Stimulated activated naive B cell treated with anti-CD40 and anti-IgM and Interleukin-4, amounts not matched to agents 10 μg/mL and 1 μg/mL and 100 μg/mL, for 72 hours (primary cell): ENCODE measurements at places on chromosomes 11 and 22.

DNA sequence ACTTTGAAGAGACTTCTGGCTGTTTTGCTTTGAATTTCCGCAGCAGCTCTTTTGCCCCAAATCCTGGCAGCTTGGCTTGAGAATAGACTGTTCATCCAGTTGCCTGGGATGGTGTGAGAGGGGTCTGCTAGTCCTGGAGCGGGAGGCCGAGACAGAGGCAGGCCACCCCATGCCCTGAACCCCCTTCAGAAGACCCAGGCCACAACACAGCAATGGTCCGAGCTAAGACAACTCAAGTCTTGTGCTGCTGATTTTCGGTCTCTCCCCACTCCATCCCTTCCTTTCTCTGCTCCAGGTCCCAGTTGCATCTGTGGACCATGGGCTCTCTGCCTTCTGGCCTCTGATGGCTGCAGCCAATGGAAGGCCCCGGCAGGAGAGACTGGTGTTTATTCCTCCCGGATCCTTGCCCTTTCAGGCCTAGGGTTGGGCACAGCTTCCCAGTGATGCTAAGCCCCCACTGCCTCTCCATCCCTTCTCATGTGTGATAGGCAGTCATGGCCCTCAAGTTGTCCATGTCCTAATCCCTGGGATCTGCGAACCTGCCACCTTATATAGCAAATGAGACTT is 31.9 kb upstream of the TP53I11 start:
- no peaks in the 10 kb centered on the region for H3K36me3 ChIP-seq
- no peak for DNase-seq
- no peak overlapping the region for H3K27ac ChIP-seq
- no peak overlapping the region for H3K4me3 ChIP-seq
- no peaks in the 10 kb centered on the region for H3K27me3 ChIP-seq

GRCh38 chr11:102577182-102577581 is 46.6 kb upstream of the MMP7 start:
- H3K27ac ChIP-seq: peak overlapping the region; percentile 72
- no peak for DNase-seq
- no peaks in the 10 kb centered on the region for H3K27me3 ChIP-seq
- H3K4me1 ChIP-seq: peaks cover 27% of the 10 kb centered on the region

DNA sequence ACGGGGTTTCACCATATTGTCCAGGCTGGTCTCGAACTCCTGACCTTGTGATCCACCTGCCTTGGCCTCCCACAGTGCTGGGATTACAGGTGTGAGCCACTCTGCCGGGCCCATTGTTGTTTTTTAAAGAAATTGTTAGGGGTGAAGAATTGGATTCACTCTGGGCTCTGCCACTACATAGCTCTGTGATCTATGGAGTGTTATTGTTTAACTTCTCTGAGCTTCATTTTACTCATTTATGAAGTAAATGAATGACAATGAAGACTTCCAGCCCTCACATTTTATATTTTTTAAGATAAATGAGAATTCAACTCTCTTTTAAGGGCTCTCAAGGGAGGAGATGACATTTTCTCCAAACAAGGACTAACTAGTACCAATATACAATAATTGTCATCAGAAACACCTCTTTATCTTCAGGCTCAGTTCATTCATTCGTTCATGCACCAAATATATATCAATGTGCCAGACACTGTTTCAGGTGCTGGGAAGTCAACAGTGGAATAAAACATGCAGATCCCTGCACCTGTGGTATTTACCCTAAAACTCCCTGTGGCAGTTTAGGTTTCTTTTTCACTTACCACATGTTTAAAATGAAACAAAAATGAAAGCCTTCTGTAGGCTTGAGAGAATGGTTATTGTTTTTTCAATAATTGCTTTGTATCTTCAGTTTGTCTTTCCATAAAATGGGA is 23.5 kb upstream of the GRAMD1B start:
- no peak overlapping the region for H3K4me3 ChIP-seq
- peaks cover 6% of the 10 kb centered on the region for H3K27me3 ChIP-seq
- H3K27ac ChIP-seq: no peak overlapping the region
- no peak for DNase-seq
- no peaks in the 10 kb centered on the region for H3K36me3 ChIP-seq

GRCh38 chr11:33258631-33259205 is 1.5 kb downstream of the HIPK3 start:
- peak overlapping the region; percentile 99 for H3K27ac ChIP-seq
- DNase-seq: peak; percentile 17
- H3K4me1 ChIP-seq: peaks cover 45% of the 10 kb centered on the region
- H3K27me3 ChIP-seq: no peaks in the 10 kb centered on the region
- peaks cover 6% of the 10 kb centered on the region for H3K36me3 ChIP-seq

DNA sequence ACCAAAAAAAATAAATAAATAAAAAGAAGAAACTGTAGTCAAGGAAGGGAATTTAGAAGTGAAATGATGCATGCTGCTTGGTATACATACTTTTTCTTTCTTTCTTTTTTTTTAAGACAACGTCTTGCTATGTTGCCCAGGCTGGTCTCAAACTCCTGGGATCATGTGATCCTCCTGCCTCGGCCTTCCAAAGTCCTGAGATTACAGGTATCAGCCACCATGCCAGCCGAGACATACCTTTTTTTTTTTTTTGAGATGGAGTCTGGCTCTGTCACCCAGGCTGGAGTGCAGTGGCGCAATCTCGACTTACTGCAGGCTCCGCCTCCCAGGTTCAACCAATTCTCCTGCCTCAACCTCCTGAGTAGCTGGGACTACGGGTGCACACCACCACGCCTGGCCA is 21.7 kb upstream of the ARRB1 start:
- peaks cover 5% of the 10 kb centered on the region for H3K27me3 ChIP-seq
- peaks cover 4% of the 10 kb centered on the region for H3K4me1 ChIP-seq
- no peak overlapping the region for H3K4me3 ChIP-seq
- H3K36me3 ChIP-seq: no peaks in the 10 kb centered on the region
- H3K27ac ChIP-seq: no peak overlapping the region

DNA sequence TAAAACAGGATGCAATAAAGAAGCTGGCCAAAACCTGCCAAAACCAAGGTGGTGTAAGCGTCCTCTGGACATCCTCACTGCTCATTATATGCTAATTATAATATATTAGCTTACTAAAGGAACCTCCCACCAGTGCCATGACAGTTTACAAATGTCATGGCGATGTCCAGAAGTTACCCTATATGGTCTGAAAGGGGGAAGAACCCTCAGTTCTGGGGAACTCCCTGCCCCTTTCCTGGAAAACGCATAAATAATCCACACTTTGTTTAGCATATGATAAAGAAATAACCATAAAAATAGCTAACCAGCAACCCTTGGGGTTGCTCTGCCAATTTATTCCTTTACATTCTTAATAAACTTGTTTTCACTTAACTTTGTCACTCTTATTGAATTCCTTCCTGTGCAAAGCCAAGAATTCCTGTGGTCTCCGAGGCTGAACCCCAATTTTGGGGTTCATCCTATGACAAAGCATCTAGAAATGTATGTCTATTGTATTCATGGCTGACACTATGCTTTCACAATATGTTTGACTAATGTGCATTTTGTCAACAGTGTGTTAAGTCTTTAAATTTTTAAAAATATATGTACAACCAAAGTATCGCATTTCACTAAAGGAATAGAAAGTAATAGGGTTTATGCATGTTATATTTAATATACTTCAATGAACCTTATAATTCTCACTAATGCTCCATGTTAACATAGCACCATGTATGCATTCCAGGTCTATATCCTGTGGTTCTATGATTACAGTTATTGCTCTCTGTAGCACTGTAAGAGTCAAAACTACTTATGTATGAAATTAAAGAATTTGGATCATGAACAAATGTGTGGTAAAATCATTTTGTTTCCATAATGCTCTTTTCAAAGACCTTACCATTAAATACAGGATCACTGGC is 25.1 kb downstream of the LGR4 start:
- H3K36me3 ChIP-seq: no peaks in the 10 kb centered on the region
- no peak overlapping the region for H3K27ac ChIP-seq
- DNase-seq: no peak
- H3K4me3 ChIP-seq: no peak overlapping the region

DNA sequence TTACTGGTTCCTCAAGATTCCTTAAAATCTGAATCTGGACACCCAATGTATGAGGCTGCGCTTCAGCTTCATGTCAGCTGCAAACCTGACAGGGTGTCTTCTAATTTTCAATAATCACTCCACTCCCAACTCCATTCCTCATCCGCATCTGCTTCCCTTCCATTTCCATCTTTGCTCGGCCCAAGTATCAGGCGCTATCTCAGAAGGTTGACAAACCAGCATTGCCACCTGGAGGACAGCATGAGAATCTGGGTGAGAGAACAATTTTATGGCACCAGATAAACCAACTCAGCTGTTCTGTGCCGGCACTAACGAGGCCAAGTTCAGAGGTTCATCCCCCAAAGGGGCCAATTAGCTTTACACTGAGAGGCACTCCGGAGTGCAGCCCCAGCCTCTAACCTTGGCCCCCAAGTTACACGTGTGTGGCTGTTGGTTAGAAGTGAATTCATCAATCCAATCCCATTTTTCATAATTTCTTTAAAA is 79.1 kb upstream of the LMO2 start:
- H3K36me3 ChIP-seq: no peaks in the 10 kb centered on the region
- peak; percentile 41 for DNase-seq
- peaks cover 12% of the 10 kb centered on the region for H3K4me1 ChIP-seq
- H3K4me3 ChIP-seq: no peak overlapping the region
- H3K27ac ChIP-seq: no peak overlapping the region

- DNase-seq: no peak
- H3K27me3 ChIP-seq: peaks cover 72% of the 10 kb centered on the region
- peaks cover 3% of the 10 kb centered on the region for H3K36me3 ChIP-seq
Observed at GRCh38 chr11:64715110-64715509, 7.9 kb downstream of the NRXN2 start.

DNA sequence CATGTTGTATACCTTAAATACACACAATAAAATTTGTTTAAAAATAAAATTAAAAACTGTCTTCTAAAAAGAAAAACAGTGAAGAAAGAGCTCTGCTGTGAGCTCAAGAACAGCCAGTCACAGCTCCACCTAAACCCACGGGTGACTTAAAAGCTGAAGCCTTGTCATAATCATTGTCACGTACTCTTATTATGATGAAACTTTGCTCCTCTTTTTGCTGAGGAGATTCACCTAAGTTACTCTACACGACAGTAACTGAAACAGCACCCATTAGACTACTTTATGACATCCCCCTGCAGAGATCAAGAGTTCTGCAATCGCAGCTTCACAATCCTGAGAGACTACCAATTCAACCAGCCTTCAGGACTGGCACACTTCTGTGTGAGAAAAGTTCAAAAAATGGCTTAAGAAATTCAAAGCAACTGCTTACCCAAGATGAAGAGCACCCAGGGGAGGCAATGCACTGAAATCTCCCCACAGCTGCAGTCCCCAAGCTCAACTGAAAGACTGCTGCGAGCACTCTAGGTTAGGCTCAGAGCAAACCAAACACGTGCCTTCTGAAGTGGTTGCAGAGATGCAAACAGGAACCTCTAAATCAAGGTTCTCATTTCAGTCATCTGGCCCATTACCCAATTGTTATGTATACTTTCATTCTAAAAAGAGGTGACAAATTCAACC is at the start of gene JAML:
Gene JAML (minus strand): TSS at position 501 of the 678 bp plus-strand sequence. CDS start 10,145 bp downstream, outside the sequence.
- H3K4me3 ChIP-seq: peak within 1 kb of the TSS; percentile 88
- peak within 1 kb of the TSS; percentile 92 for H3K27ac ChIP-seq
- DNase-seq: no peak
- peaks cover 68% of the 10 kb centered on the region for H3K36me3 ChIP-seq

DNA sequence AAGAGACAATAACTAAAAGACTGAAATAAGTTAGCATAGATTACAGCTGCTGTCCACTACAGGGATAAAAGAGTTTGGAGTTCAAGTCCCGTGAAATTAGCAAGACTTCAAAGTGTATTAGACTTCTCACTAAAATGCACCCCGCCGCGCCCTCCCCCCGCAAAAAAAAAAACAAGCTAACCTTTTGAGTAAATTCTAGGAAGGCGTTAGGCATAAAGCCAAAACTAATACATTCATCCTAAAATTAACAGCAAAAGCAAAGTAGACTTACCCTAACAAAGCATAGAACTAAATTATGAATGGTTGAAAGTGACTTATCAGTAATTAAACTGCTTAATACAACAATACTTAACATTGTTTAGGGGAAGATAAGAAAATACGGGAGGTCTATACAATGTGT is 581.0 kb upstream of the CHORDC1 start:
- H3K4me3 ChIP-seq: no peak overlapping the region
- H3K27ac ChIP-seq: no peak overlapping the region
- DNase-seq: no peak
- no peaks in the 10 kb centered on the region for H3K4me1 ChIP-seq
- H3K36me3 ChIP-seq: no peaks in the 10 kb centered on the region

GRCh38 chr11:134334796-134335571 is 3.2 kb downstream of the GLB1L2 start:
- peaks cover 56% of the 10 kb centered on the region for H3K27me3 ChIP-seq
- no peak overlapping the region for H3K27ac ChIP-seq
- H3K4me3 ChIP-seq: no peak overlapping the region
- peaks cover 7% of the 10 kb centered on the region for H3K4me1 ChIP-seq
- no peak for DNase-seq

GRCh38 chr11:95104856-95105255 is 15.2 kb downstream of the ENDOD1 start:
- no peak for DNase-seq
- no peak overlapping the region for H3K27ac ChIP-seq
- peaks cover 48% of the 10 kb centered on the region for H3K4me1 ChIP-seq
- no peaks in the 10 kb centered on the region for H3K27me3 ChIP-seq
- H3K36me3 ChIP-seq: peaks cover 9% of the 10 kb centered on the region

DNA sequence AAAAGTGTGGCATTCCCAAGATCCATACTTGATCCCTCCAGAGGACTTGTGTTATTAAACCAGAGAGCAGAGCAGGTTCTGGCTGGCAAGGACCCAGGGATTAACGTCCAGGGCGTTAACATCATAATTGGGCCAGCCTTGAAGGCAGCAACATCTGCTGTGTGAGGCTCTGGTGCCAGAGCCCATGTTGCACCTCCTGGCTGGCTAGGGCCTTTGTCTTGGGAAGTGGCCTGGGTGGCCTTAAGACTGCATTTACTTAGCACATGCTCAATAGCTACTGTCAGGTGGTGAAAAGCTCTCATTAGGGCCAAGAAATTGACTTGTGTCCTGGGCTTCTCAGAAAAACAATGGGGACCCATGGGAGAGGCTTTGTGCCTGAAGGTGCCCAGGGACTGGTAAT is 66.6 kb downstream of the CACNG2 start:
- H3K36me3 ChIP-seq: no peaks in the 10 kb centered on the region
- H3K27me3 ChIP-seq: peaks cover 66% of the 10 kb centered on the region
- no peak overlapping the region for H3K27ac ChIP-seq
- no peak for DNase-seq
- no peak overlapping the region for H3K4me3 ChIP-seq
- H3K4me1 ChIP-seq: no peaks in the 10 kb centered on the region

- no peaks in the 10 kb centered on the region for H3K4me1 ChIP-seq
- H3K36me3 ChIP-seq: no peaks in the 10 kb centered on the region
- H3K27me3 ChIP-seq: peaks cover 1% of the 10 kb centered on the region
Observed at GRCh38 chr11:126628450-126628789, 272.9 kb downstream of the ST3GAL4 start.

- no peak overlapping the region for H3K27ac ChIP-seq
- H3K27me3 ChIP-seq: peaks cover 22% of the 10 kb centered on the region
- DNase-seq: no peak
- H3K36me3 ChIP-seq: no peaks in the 10 kb centered on the region
- H3K4me1 ChIP-seq: peaks cover 6% of the 10 kb centered on the region
Observed at GRCh38 chr11:32008880-32009551, 81.9 kb upstream of the RCN1 start.
